ENCODE measurements at places on chromosomes 2 and 18.

DNA sequence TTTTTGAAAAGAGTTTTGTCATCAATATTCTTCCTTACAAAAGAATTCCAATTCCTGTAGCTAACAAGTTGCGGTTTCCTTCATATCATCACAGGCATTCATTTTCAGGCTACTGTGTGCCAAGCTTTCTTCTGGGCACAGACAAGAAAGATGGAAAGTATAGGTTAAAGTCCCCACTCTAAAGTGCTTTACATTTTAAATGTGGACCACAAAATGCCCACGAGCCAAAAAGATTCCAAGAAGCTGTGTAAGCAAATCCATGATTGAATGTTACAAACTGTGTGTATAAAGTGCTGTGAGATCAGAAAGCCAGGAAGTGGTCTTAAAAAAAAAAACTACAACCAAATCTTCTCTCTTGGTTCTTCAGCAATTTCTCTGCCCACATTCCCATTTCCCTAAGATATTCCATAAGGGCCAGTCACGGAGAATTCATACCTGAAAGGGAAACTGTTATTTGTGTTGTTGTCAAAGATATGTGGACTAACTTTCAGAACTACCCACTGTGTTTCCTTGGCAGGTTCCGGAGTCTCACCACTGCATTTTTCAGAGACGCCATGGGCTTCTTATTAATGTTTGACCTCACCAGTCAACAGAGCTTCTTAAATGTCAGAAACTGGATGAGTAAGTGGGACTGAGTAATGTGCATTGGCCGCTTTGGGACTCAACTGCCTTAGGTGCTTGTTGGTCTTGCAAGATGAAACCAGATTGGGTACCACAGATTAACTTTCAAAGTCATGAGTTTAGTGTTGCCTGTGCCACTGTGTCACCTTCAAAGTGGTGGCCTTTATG, 55.7 kb downstream of the RAB27B start:
- no peak for DNase-seq

GRCh38 chr2:39851251-39851650, 72.2 kb upstream of the THUMPD2 start:
- no peak for DNase-seq

GRCh38 chr2:86510436-86510933, 52.8 kb downstream of the CHMP3 start:
- DNase-seq: no peak

GRCh38 chr18:48811401-48811800, 139.4 kb downstream of the SMAD7 start:
- no peak for DNase-seq

DNA sequence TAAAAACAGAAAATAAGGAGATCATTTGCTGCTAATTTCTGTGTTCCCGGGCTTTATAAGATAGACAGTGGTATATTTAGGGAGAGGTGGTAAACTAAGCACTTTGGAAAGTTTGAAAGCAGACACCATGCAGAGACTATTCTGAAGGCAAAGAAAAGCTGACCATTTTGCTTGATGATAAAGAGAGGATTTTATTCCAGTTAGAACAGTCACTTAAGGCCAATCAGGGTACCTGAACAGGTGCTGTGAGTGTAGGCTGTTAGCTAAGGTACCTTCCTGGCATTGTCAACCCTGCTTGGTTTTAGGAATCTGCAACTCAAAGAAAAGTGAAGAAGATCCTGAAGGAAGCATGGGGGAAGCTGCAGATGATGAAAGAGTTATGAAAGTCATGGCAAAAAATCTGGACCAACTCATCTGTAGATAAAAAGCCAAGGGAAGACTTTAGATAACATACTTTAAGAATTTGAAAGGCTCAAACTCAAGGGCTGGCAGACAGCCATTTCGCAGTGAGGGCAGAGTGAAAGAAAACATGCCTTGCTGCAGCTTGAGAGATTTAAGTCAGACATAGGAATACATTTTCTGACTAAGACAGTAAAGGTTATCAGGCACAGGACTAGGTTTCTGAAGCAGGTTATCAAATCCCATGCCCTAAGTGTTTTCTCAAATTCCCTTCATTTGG, 80.1 kb upstream of the ARL5A start:
- no peak for DNase-seq
